ENCODE measurements at places on chromosomes 6 and 20. TPM values are rescaled to one million over a fixed set of nuclear protein-coding genes. Genes with fewer than 3 reads are reported as not detected.

Gene CASS4
- total RNA-seq = 0.21 TPM

DNA sequence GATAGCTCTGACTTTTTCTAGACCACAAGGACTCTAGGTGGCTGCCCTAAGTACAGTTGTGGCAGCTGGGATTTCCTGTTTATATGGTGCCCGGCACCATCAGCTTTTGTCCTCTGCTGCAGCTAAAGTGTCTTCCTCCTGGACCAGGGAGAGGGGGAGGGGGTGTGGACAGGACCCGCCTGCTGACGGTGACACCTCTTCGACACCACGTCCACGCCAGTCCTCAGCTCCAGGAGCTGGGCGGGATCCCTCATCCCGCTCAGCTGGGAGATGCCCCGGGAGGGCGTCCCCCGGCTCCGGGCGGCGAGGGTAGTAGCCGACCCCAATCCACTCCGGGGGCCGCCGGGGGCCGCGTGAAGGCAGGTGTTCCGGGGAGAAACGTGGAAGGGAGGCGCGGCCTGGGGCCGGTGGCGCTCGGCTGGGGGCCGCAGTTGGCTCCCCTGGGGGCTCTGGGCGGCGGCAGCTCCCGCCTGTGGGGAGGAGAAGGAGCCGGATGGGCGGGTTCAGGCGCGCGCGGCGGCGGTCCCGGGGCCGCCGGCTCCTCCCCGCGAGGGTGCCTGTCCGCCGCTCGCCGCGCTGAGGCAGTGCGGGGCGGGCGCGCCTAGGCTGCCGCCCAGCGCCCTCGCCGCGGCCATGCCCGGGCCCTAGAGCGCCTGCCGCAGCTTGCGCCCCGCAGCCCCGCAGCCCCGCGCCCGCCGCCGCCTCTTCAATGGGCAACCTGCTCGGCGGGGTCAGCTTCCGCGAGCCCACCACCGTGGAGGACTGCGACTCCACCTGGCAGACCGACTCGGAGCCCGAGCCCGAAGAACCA lies at the start of gene OGFRL1:
Gene OGFRL1, plus strand, starts transcription at position 584 of the 811 bp plus-strand sequence. Its CDS starts 126 bp downstream, at position 710.
- no peaks in the 10 kb centered on the region for H3K36me3 ChIP-seq
- peaks cover 5% of the 10 kb centered on the region for H3K4me1 ChIP-seq
- no peak for DNase-seq
- H3K27me3 ChIP-seq = no peaks in the 10 kb centered on the region
- H3K4me3 ChIP-seq = peak within 1 kb of the TSS; percentile 81

DNA sequence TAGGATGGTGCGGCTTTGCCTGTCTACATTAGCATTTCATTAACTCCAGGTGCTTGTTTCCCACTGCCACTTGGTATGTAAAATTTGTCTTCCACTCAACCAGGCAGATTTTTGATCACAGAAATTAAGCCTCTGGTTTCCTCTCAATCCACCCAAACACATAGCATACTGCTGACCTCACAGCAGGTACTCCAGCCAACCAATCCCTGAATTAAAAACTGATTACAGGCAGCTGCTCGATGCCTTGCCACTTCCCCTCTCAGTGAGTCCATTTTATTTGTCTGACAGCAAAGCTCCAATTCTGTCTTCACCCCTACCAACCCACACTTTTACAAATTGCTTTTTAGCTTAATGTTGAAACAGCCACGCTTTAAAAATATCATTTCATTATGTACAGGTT lies 95.2 kb downstream of the PLCB1 start:
- no peak overlapping the region for H3K4me3 ChIP-seq
- H3K27ac ChIP-seq = no peak overlapping the region
- H3K27me3 ChIP-seq = no peaks in the 10 kb centered on the region
- H3K4me1 ChIP-seq = no peaks in the 10 kb centered on the region
- DNase-seq = no peak
- no peaks in the 10 kb centered on the region for H3K36me3 ChIP-seq

- no peak overlapping the region for H3K27ac ChIP-seq
- no peak for DNase-seq
- H3K4me3 ChIP-seq = no peak overlapping the region
- no peaks in the 10 kb centered on the region for H3K27me3 ChIP-seq
- no peaks in the 10 kb centered on the region for H3K36me3 ChIP-seq
- H3K4me1 ChIP-seq = no peaks in the 10 kb centered on the region
Measured at GRCh38 chr6:126447367-126447766, 107.5 kb downstream of the CENPW start.

GRCh38 chr20:54843865-54844264 lies 368.5 kb downstream of the DOK5 start:
- no peak overlapping the region for H3K27ac ChIP-seq
- H3K4me1 ChIP-seq = no peaks in the 10 kb centered on the region
- no peak overlapping the region for H3K4me3 ChIP-seq
- H3K27me3 ChIP-seq = no peaks in the 10 kb centered on the region
- no peaks in the 10 kb centered on the region for H3K36me3 ChIP-seq

GRCh38 chr6:142478117-142478516 lies 176.3 kb downstream of the ADGRG6 start:
- no peak for DNase-seq
- no peaks in the 10 kb centered on the region for H3K36me3 ChIP-seq
- H3K4me3 ChIP-seq = no peak overlapping the region

DNA sequence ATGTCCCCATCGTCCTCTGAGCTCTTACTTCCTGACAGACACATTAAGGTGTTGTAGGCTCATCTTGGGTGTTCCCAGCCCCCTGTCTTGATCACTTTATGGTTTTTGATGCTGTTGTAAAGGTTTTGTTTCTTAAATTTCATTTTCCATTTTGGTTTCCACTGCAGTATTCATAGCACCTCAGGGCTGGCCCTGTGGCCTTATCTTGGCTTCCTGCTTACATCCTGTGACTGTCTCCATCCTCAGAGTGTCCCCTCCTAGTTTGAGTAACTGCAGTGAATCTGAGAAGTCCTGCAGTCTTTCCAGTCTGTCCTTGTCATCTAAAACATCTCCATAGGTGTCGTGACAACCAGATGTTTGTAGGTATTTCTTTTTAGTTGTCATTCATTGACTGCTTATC lies 50.9 kb downstream of the JARID2 start:
- H3K4me1 ChIP-seq = peaks cover 69% of the 10 kb centered on the region
- H3K36me3 ChIP-seq = 0 out of 2 replicates have a peak, but pooled peaks cover 1% of the 10 kb centered on the region
- no peak overlapping the region for H3K4me3 ChIP-seq
- H3K27me3 ChIP-seq = no peaks in the 10 kb centered on the region
- peak; percentile 83 for DNase-seq
- peak overlapping the region; percentile 57 for H3K27ac ChIP-seq

Gene LRRC1
- 0.29 TPM for total RNA-seq

Gene EPB41L2
- 35.9 TPM for total RNA-seq

GRCh38 chr6:87082160-87082721 lies 12.7 kb downstream of the CGA start:
- H3K27me3 ChIP-seq = no peaks in the 10 kb centered on the region
- no peak overlapping the region for H3K4me3 ChIP-seq
- no peaks in the 10 kb centered on the region for H3K36me3 ChIP-seq
- no peak for DNase-seq
- H3K27ac ChIP-seq = no peak overlapping the region
- peaks cover 7% of the 10 kb centered on the region for H3K4me1 ChIP-seq

GRCh38 chr6:162119341-162119740 lies 608.2 kb downstream of the PRKN start:
- no peaks in the 10 kb centered on the region for H3K4me1 ChIP-seq
- H3K4me3 ChIP-seq = no peak overlapping the region
- H3K36me3 ChIP-seq = no peaks in the 10 kb centered on the region
- no peak for DNase-seq
- H3K27ac ChIP-seq = no peak overlapping the region

All from GM12878 (cell line).